ENCODE measurements at places on chromosomes 4 and X.

- no peak overlapping the region for H3K27ac ChIP-seq
- no peak overlapping the region for H3K4me3 ChIP-seq
- no peaks in the 10 kb centered on the region for H3K27me3 ChIP-seq
- H3K36me3 ChIP-seq = no peaks in the 10 kb centered on the region
Measured at GRCh38 chr4:77599378-77599777, 6.2 kb upstream of the CXCL13 start.

- DNase-seq = no peak
- H3K36me3 ChIP-seq = no peaks in the 10 kb centered on the region
- H3K27me3 ChIP-seq = no peaks in the 10 kb centered on the region
- no peaks in the 10 kb centered on the region for H3K4me1 ChIP-seq
Measured at GRCh38 chr4:121564840-121565375, 131.9 kb downstream of the ANXA5 start.

DNA sequence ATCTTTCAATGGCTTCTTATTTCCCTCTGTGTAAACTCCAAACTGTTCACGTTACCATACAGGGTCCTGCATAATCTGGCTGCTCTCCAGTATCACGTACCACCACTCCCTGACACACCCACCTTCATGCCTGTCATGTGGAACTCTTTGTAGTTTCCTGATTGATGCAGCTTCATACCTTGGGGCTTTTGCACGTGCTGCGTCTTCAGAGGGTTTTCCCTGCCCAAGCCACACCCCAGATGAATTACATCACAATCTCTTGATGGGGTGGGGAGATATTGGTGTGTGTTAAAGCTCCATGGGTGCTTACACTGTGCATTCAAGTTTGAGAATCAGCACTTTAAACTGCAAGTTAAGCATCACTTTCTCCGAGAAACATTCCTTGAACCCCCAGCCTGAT, 101.9 kb downstream of the CT47B1 start:
- H3K4me3 ChIP-seq = no peak overlapping the region
- no peaks in the 10 kb centered on the region for H3K36me3 ChIP-seq
- no peak for DNase-seq
- no peaks in the 10 kb centered on the region for H3K4me1 ChIP-seq
- H3K27ac ChIP-seq = no peak overlapping the region

DNA sequence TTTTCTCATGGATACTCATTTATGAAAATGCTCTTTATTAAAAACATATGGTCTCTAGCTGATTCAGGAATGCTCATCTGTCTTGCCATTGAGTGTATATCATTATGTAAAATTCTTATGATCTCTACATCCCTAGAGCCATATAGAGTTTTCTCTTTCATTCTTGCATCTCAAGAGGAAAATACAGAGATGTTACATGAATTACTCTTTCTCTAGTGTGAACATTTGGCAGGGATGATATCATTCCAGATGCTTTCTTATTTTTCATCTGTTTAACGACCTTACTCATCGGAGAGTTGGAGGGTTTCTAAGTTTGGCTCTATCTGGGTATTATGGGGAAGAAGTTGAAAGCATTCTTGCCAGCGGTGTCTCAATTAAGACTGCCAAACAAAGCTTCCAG, 202.9 kb upstream of the SLC7A11 start:
- H3K4me1 ChIP-seq = no peaks in the 10 kb centered on the region
- no peak for DNase-seq
- no peaks in the 10 kb centered on the region for H3K27me3 ChIP-seq
- H3K4me3 ChIP-seq = no peak overlapping the region

GRCh38 chrX:81259714-81260395, 58.0 kb downstream of the SH3BGRL start:
- H3K27me3 ChIP-seq = no peaks in the 10 kb centered on the region
- no peaks in the 10 kb centered on the region for H3K36me3 ChIP-seq
- no peak overlapping the region for H3K27ac ChIP-seq
- no peak overlapping the region for H3K4me3 ChIP-seq
- H3K4me1 ChIP-seq = no peaks in the 10 kb centered on the region

GRCh38 chr4:125316791-125317524, 2.2 kb downstream of the FAT4 start:
- no peaks in the 10 kb centered on the region for H3K36me3 ChIP-seq
- H3K27me3 ChIP-seq = peaks cover 55% of the 10 kb centered on the region
- peaks cover 34% of the 10 kb centered on the region for H3K4me1 ChIP-seq
- no peak overlapping the region for H3K27ac ChIP-seq

GRCh38 chr4:55186700-55187099, 61.3 kb upstream of the KDR start:
- H3K4me3 ChIP-seq = no peak overlapping the region
- no peaks in the 10 kb centered on the region for H3K4me1 ChIP-seq
- H3K27ac ChIP-seq = no peak overlapping the region
- H3K27me3 ChIP-seq = no peaks in the 10 kb centered on the region

DNA sequence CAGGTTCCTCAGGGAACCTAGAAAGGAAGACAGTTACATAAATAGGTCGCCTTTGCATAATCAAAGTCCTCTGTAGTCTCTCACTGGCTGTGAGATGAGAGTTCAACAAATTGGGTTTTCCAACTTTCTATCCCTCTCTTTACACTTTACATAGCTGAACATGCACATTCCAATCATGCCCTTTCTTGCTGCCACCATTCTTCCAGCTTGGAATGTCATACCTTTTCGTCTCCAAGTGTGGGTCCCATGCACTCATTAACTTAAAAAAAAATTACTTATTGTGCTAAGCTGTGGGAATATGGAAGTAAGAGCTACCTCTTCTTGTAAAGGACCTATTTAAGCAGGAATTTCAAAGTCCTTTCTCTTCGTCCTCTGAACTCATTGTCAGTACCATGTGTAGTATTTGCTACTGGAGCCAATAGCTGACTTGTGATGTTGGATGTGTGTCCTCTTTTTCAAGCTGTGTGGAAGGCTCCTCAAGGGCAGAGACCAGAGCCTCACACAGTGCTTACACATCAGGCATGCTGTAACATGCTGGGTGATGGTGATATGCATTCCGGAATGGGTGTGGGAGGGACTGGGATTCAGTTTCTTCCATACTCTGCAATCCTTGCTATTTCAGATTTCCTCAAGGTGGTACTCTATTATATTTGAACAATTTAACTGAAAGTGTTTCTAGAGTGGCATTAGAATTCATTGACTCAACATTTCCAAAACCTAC, 7.1 kb downstream of the ENOPH1 start:
- H3K36me3 ChIP-seq = peaks cover 11% of the 10 kb centered on the region
- no peaks in the 10 kb centered on the region for H3K27me3 ChIP-seq
- H3K27ac ChIP-seq = no peak overlapping the region
- no peak overlapping the region for H3K4me3 ChIP-seq

GRCh38 chr4:19400820-19401219, 850.9 kb upstream of the SLIT2 start:
- no peak overlapping the region for H3K27ac ChIP-seq
- no peaks in the 10 kb centered on the region for H3K36me3 ChIP-seq
- no peaks in the 10 kb centered on the region for H3K4me1 ChIP-seq
- H3K27me3 ChIP-seq = no peaks in the 10 kb centered on the region
- no peak overlapping the region for H3K4me3 ChIP-seq

GRCh38 chr4:186191200-186192065, at the start of gene CYP4V2:
CYP4V2 (plus strand) TSS chr4:186191567; CDS start chr4:186191824, 257 bp downstream.
- peak within 1 kb of the TSS; percentile 86 for H3K4me3 ChIP-seq
- DNase-seq = peak; percentile 89
- no peaks in the 10 kb centered on the region for H3K27me3 ChIP-seq
- H3K4me1 ChIP-seq = peaks cover 24% of the 10 kb centered on the region
- peak within 1 kb of the TSS; percentile 83 for H3K27ac ChIP-seq
- peaks cover 3% of the 10 kb centered on the region for H3K36me3 ChIP-seq

GRCh38 chr4:4480205-4480604, 61.6 kb downstream of the STX18 start:
- no peaks in the 10 kb centered on the region for H3K27me3 ChIP-seq
- no peaks in the 10 kb centered on the region for H3K4me1 ChIP-seq
- no peak for DNase-seq
- no peak overlapping the region for H3K4me3 ChIP-seq
- no peaks in the 10 kb centered on the region for H3K36me3 ChIP-seq

- H3K27ac ChIP-seq = no peak overlapping the region
- no peaks in the 10 kb centered on the region for H3K27me3 ChIP-seq
- no peaks in the 10 kb centered on the region for H3K36me3 ChIP-seq
Measured at GRCh38 chr4:3410401-3411135, 31.2 kb upstream of the HGFAC start.

DNA sequence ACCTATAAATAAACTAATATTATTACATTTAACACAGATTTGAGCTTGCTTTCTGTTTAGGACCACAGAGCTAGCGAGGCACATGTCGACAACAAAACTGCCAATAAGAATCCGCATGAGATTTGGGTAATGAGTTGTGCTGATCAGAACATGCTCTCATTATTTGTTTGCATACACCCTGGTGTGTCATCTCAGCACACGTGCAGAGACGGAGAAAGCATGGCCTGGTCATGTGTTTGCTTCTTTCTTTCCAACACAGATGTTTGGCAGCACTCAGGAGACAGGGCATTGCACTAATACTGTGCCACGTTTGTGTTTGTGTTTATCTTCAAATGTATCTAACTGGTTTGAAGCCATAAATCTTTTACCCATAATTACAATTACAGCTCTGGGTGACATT, 364.8 kb downstream of the ARAP2 start:
- no peak overlapping the region for H3K4me3 ChIP-seq
- no peak overlapping the region for H3K27ac ChIP-seq
- no peak for DNase-seq
- H3K4me1 ChIP-seq = no peaks in the 10 kb centered on the region
- no peaks in the 10 kb centered on the region for H3K36me3 ChIP-seq
- no peaks in the 10 kb centered on the region for H3K27me3 ChIP-seq

- peak; percentile 52 for DNase-seq
- H3K4me1 ChIP-seq = peaks cover 99% of the 10 kb centered on the region
- H3K27ac ChIP-seq = peak overlapping the region; percentile 79
- H3K4me3 ChIP-seq = peak overlapping the region; percentile 46
- no peaks in the 10 kb centered on the region for H3K27me3 ChIP-seq
Measured at GRCh38 chr4:40238700-40239548, 42.1 kb downstream of the RHOH start.

GRCh38 chr4:181656748-181657147, 586.5 kb upstream of the TENM3 start:
- DNase-seq = no peak
- no peaks in the 10 kb centered on the region for H3K36me3 ChIP-seq
- H3K4me1 ChIP-seq = no peaks in the 10 kb centered on the region
- no peak overlapping the region for H3K4me3 ChIP-seq
- H3K27me3 ChIP-seq = no peaks in the 10 kb centered on the region

GRCh38 chr4:152682143-152682941, 2.5 kb upstream of the TMEM154 start:
- DNase-seq = no peak
- no peak overlapping the region for H3K4me3 ChIP-seq
- H3K36me3 ChIP-seq = no peaks in the 10 kb centered on the region
- H3K27me3 ChIP-seq = no peaks in the 10 kb centered on the region

DNA sequence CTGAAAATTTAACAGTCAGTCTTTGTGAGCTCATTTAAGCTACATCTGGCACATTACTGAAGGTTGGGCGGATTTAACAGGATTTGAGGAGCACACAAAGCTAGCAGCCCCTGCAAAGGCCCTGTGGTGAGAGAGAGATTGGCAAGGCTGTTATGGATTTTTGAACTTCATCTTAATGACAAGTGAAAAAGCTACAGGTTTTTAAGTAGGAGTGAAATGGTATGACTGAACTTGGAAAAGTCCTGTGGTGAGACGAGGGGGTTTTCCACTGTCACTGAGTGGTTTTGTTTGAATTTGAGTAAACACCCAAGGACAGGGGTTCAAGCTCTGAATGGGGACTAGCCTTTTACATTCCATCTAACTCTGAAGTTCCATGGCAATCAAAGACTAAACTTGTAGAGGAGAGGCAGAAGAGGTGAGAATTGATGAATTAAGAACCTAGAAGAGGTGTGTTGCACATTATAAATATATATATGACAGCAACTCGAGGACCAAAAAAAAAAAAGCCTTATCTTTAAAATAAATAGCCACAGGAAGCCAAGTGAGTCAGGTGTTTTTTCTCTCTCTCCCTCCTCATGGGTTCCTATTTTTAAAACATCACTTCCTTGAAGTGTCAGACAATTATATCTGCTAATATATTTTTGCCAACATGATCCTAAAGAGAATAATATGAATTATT, 47.8 kb upstream of the CLNK start:
- no peaks in the 10 kb centered on the region for H3K27me3 ChIP-seq
- no peaks in the 10 kb centered on the region for H3K36me3 ChIP-seq
- no peaks in the 10 kb centered on the region for H3K4me1 ChIP-seq
- H3K27ac ChIP-seq = no peak overlapping the region

- no peaks in the 10 kb centered on the region for H3K27me3 ChIP-seq
- no peak within 1 kb of the TSS for H3K27ac ChIP-seq
Measured at GRCh38 chr4:38782452-38783108, at the start of gene TLR10. TLR10 (minus strand) TSS chr4:38782990; CDS start chr4:38775590, 7,400 bp downstream.

DNA sequence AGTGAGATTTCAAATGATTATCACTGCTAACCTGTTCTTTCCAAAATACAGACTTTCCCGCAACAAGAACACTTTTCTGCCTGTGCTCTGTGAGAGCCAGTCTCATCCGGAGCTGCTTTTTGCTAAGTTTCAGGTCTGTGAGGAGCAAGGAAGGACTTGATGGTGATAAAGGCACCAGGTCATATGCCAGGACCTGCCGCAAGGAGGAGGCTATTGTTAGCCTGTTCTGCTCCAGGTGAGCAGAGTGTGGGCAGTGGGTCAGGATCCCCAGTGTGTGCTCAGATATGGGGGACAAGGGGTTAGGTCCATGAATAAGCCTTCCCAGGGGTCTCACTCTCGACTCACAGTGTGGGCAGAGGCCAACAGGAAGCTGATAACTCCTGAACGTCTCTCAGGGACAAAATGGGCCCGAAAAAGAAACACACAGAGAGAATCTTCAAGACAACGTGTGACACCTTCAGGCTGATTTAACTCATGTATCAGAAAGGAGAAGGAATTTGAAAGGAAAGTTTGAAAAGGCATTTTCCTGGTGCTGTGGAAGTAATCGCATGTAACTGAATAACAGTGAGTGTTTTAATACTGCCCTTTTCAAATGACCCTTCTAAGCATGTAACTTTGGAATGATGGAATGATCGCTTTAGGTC, 57.7 kb upstream of the PDLIM3 start:
- peaks cover 5% of the 10 kb centered on the region for H3K27me3 ChIP-seq
- no peak for DNase-seq
- no peak overlapping the region for H3K4me3 ChIP-seq
- H3K27ac ChIP-seq = no peak overlapping the region
- H3K4me1 ChIP-seq = peaks cover under 1% of the 10 kb centered on the region
- H3K36me3 ChIP-seq = no peaks in the 10 kb centered on the region

- no peaks in the 10 kb centered on the region for H3K36me3 ChIP-seq
- DNase-seq = no peak
- H3K4me1 ChIP-seq = no peaks in the 10 kb centered on the region
- no peak overlapping the region for H3K4me3 ChIP-seq
Measured at GRCh38 chr4:147760695-147761094, 28.8 kb downstream of the ARHGAP10 start.

- no peak overlapping the region for H3K27ac ChIP-seq
- DNase-seq = no peak
- H3K4me1 ChIP-seq = no peaks in the 10 kb centered on the region
Measured at GRCh38 chr4:84622959-84623358, 40.0 kb downstream of the CDS1 start.

- no peaks in the 10 kb centered on the region for H3K4me1 ChIP-seq
- H3K27me3 ChIP-seq = no peaks in the 10 kb centered on the region
- no peak overlapping the region for H3K4me3 ChIP-seq
- no peak overlapping the region for H3K27ac ChIP-seq
Measured at GRCh38 chrX:121245763-121246162, 198.4 kb downstream of the GLUD2 start.

- H3K27ac ChIP-seq = no peak overlapping the region
- no peaks in the 10 kb centered on the region for H3K36me3 ChIP-seq
- no peak overlapping the region for H3K4me3 ChIP-seq
Measured at GRCh38 chr4:30620711-30621110, 99.5 kb upstream of the PCDH7 start.
